Endothelial cell (in vitro differentiated cells): ENCODE measurements at places on chromosomes 1 and 21. TPM values are rescaled to one million over a fixed set of nuclear protein-coding genes. Genes with fewer than 3 reads are reported as not detected.

DNA sequence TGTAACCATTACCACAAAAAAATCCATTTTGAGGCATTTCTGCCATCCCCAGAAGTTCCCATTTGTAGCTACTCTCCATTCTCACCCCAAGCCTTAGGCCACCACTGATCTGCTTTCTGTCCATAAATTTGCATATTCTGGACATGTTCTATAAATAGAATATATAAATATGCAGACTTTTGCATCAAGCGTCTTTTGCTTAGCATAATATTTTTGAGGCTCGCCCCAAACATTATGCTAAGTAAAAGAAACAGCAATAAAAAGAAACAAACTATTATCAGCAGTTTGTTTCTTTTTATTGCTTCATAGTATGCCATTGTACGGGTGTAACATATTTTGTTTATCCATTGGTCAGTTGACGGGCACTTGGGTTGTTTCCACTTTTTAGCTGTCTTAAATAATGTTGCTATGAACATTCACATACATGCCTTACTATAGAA, 7.9 kb downstream of the TFAP2E start:
- peaks cover 15% of the 10 kb centered on the region for H3K4me1 ChIP-seq
- H3K27ac ChIP-seq, result no peak overlapping the region
- no peak for DNase-seq
- peaks cover 10% of the 10 kb centered on the region for H3K36me3 ChIP-seq
- peaks cover 13% of the 10 kb centered on the region for H3K27me3 ChIP-seq

Gene ZNF695
- total RNA-seq, result 3.2 TPM

Gene CFAP74
- not detected for total RNA-seq

GRCh38 chr1:193118803-193119730, 2.8 kb upstream of the CDC73 start:
- H3K4me3 ChIP-seq, result no peak overlapping the region
- no peak for DNase-seq
- peaks cover 1% of the 10 kb centered on the region for H3K27me3 ChIP-seq
- H3K36me3 ChIP-seq, result no peaks in the 10 kb centered on the region
- H3K4me1 ChIP-seq, result peaks cover 7% of the 10 kb centered on the region

Gene FAM72B
- total RNA-seq, result 12.0 TPM

DNA sequence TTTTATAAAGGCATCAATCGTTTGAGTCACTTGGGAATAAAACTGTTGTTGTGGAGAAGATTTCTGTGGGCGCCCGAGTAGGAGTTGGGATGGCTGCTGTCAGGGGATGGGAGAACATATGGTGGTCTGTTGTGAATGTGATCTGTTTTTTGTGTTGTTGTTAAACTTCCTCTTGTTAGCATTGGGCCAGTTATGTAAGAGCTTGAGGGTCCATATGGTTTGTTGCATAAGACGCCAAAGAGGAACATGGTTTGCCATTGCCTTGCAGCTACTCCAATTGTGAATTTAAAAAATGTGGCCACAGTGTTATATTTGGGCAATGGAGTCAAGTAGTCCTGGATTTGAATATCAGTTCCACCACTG, 136.1 kb upstream of the JUN start:
- no peak overlapping the region for H3K4me3 ChIP-seq
- DNase-seq, result no peak
- no peaks in the 10 kb centered on the region for H3K4me1 ChIP-seq
- H3K27ac ChIP-seq, result no peak overlapping the region
- no peaks in the 10 kb centered on the region for H3K36me3 ChIP-seq

- H3K36me3 ChIP-seq, result no peaks in the 10 kb centered on the region
- H3K27me3 ChIP-seq, result peaks cover 8% of the 10 kb centered on the region
- no peak overlapping the region for H3K4me3 ChIP-seq
- no peak for DNase-seq
- H3K27ac ChIP-seq, result no peak overlapping the region
Measured at GRCh38 chr1:58620926-58621325, 43.9 kb upstream of the TACSTD2 start.

DNA sequence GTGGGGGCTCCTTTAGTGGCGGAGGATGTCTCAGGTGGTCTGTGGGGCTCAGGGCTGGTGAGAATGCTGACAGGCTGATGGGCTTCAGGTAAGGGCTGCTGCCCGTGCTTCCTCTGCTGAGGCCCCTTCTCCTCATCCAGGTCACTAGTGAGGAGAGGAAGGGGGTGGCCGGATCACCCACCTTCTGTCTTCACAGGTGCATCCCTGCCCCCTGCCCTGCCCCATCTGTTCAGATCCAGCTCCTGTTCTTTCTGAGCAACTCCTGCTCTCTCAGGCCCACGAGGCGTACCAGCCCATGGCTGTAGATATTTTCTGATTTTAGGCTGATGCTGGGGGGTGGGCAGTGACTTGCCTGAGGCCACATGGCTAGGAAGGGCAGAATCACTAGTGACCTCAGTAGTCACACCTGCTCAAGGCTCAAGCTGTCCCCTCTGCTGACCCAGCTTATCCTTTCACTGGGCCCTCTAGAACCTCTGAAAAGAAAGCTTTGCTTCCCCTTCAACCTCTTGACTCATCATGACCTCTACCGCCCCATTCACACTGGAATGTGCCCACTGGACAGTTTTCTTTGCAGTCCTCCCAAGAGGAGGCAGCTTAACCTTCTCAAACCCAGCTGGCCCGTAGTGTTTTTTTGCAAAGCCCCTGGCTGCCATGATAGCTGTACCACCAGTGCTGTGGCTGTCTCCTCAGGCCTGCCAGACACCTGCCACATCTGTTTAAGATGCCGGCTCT, 14.8 kb downstream of the DCST2 start:
- no peak for DNase-seq
- H3K27ac ChIP-seq, result no peak overlapping the region
- H3K4me1 ChIP-seq, result peaks cover 21% of the 10 kb centered on the region
